Cortex of kidney (tissue), 1 donor: ENCODE measurements at places on chromosomes 2 and 18.

DNA sequence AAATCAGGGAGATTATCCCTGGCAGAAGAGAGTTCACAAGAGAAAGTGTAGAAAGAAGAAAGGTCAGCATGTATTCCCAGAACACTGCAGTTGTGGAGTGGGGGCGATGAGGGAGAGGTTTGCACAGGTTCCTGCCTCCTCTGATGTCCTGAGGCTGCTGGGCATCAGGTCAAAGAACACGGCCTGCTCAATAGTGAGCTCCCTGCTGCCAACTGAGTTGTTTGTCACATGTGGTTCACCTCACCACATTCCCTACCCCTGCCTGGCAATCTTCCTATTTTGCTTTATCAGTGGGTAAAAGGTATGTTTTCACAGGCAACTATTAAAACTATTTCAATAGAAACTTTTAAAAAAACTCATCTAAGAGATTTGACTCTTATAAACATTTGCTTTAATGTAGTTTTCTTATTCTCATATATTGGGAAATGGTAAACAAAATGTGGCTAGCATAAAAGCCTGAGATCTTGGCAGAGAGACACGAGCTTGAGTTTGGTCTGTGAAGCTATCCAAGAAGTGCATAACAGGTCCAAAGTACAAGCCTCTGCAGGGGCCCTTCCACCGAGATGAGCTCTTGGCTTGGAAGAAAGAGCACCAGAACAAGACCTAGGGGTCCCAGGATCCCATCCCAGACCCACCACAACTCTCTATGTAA lies 123.9 kb upstream of the SRD5A2 start:
- DNase-seq, result no peak

DNA sequence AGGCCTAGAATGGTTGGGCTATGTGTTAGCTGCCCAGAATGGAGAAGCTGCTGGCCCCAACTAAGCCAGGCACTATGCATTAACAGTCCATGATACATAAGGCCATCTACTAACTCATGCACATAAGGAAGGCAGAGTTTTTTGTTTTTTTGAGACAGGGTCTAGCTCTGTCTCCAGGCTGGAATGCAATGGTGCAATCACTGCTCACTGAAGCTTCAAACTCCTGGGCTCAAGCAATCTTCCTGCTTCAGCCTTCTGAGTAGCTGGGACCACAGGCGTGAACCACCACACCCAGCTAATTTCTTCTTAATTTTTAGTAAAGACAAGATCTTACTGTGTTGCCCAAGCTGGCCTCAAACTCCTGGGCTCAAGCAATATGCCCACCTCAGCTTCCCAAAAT lies 37.6 kb downstream of the GPR45 start:
- no peak for DNase-seq

DNA sequence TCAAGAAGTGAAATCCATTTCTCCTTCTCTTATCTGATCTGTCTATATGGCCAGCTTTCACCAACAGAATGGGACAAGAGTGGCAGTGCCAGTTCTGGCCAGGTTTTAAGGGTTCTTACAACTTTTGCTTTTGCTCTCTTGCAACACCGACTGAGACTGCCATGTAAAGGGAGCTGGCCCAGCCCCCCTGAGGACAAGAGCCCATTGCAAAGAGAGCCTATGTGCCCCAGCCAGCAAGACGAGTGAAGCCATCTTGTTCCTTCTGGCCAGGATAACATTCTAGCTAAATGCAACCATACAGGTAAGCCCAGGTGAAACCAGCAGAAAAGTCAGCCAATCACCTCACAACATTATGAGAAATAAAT lies 101.0 kb upstream of the RND3 start:
- no peak for DNase-seq

DNA sequence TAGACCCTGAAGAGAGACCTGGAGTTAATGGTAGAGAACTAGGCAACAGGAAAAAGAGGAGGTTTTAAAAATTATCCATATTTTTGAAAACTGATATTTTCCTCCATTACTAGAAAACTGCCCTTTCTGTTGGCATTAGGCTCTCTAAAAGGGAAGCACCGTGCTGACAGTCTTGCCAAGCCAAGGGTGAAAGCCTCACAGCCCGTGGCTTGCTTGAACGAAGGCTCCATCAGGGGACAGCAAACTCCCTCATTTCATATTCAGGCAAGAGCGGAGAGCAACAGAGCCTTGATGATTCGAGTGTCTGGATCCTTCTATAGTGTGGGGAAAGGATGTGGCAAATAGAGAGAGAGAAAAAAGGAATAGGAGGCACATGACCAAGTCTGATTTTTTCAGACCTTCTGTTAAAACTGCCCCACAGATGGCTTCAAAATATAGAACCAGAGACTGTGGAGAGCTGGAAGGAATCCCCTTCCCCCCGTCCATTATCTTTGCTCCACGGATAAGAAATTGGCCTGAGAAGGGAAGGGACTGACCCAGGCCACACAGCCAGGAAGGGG lies 67.0 kb downstream of the CACNB4 start:
- DNase-seq, result no peak

DNA sequence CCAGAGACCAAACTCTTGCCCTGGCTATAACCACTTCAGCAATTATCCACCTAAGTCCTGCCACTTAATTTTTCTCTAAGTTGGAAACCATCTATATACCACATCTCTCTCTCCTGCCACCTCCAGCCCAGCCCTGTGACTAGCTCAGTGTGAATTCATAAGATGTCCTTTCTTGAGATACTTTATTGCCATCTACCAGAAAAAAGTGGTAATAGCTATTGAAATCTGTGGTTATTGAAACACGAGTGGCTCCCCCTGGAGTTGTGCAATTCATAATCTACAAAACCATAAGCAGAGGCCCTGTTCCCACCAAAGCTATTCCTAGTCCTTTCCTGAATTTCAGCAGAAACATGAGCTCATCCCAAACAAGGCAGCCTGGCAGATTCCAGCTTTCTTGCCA lies 324.0 kb downstream of the TXNL1 start:
- no peak for DNase-seq

GRCh38 chr18:78410094-78410786 lies 569.4 kb upstream of the SALL3 start:
- no peak for DNase-seq

DNA sequence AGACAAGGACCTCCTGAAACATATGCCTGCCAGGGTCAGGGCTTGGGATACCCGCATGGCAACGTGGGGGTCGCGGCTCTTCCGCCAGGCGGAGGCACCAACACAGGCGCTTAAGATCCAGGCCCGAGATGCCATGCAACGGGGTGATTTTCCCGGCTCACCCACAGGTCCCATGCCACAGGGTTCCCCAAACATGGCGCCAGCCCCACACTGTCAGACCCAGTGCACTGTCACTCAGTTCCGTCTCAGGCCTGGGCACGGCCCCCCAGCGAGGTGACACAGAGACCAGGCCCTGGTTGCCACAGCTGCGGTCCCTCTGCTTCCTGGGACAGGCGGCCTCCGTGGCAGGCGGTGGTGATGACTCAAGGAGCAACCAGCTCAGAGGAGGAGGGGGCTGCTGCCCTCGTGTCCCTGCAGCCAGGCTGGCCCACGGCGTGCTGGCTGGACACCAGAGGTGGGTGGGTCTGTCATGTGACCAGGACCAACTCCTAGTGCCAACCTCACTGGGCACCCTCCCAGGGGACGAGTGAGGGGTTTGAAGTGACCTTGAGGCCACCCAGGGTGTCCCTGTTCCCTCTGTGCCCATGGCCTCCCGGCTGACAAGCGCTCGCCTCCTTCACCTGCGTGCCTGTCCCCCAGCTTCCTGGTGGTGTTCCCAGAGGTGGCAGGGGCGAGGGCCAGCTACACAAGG lies 4.9 kb downstream of the PDCD1 start:
- DNase-seq, result no peak

GRCh38 chr2:204078003-204078698 lies 141.6 kb downstream of the ICOS start:
- no peak for DNase-seq

DNA sequence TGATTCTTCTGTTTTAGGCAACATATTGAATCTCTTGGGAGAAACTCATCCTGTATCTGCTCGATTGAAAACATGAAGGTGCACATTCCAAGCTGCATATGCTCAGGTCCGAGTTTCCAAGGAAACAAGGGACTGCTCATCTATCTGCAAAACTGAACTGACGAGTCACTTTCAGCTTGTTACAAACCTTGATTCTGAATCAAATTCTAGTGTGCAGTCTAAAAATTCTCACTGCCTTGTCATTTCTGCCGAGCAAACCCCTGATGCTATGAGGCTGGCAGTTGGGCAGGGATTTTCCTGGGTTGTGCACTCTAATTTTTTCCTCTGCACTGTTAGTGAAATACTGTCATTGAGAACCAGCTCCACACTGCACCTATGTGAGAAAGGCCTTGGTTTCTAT lies 101.3 kb upstream of the ETAA1 start:
- no peak for DNase-seq

DNA sequence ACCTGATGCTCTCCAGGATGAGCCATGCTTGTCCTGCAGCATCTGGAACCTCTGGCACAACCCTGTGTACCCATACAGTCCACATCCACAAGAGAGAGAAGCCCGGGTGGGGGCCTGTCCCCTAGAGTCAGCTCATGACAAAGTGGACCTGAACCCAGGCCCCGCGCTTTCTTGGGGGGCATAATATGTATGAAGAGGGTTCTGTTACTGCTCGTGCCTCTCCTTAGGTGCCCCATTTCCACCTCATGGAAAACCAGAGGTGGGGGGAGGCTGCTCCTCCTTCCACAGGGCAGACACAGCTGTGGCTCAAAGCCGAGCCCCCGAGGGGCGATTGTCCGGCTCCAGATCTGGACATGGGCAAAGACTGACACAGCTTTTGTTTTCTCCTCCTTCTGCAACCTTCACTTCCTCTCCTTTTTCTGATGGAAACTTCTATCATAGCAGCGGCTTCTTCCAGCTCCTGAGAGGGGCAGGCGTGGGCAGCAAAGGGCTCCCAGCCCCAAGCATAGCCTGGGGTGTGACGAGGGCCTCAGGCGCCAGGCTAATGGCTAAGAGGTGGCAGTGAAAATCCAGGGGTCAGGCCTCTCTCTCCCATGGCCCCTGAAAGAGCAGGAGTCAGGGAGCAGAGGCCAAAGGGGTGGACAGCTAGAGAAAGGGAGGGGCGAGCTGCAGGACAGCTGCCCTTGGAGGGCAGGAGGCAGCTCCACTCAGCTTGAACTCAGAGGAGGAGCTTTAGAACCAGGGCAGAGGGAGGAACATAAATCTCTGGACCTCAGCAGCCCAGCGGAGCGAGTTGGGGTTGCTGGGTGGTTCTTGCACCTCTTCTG lies 155.5 kb downstream of the ZFP36L2 start:
- no peak for DNase-seq

- DNase-seq, result no peak
These were observed 316.4 kb upstream of the ID2 start for GRCh38 chr2:8365331-8365910.

GRCh38 chr2:150806336-150806735 lies 318.9 kb upstream of the RND3 start:
- DNase-seq, result no peak

DNA sequence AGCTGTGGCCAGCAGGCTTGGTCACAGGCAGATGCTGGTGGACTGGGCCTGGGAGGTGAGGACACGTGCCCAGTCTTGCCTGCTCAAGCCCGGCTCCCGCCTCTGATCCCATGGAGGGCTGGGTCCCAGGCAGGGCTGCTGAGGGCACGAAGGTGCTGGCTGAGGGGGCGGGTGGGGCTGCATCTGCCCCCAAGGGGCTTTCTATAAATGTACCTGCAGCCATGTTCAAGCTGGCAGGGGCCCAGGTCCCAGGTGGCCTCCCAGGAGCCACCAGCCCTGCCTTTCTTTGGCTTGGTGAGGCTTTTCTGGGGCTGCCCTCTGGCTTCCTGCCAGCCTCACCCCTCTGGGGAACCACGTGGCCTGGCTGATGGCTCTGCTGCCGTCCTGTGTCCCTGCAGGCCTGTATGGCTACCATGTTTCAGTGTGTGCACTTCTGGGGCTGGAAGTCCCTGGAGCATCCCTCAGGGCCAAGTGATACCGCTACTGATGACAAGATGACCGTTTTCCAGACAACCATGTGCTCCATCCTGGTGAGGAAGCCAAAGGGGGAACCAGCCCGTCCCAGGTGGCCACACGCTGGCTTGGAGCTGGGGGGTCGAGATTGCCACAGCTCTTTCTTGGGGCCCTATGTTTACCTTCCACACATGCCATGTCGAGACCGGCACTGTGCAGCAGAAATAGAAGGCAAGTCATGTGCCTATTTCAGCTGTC lies 23.2 kb downstream of the HJURP start:
- DNase-seq, result no peak

- DNase-seq, result no peak
These were observed 266.2 kb downstream of the FIGN start for GRCh38 chr2:163469561-163469962.

DNA sequence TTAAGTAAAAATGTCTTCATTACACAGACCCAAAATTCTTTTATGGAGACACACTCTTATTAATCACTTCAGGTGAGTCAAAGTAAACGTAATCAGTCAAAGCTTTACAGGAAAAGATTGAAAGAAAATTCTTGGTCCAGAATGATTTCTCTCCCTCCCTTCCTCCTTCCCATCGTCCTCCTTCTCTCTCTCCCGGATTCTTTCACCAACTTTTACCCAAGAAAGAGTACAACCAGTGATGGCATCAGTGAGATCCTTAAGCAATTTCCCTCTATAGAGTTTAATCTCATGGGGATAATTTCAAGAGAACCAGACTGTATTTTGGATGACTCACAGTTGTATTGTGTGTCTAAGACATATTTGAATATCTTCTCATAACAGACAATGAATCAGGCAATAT lies 258.1 kb downstream of the ALK start:
- no peak for DNase-seq

- no peak for DNase-seq
These were observed 86.3 kb downstream of the ALPK2 start for GRCh38 chr18:58542426-58543159.

DNA sequence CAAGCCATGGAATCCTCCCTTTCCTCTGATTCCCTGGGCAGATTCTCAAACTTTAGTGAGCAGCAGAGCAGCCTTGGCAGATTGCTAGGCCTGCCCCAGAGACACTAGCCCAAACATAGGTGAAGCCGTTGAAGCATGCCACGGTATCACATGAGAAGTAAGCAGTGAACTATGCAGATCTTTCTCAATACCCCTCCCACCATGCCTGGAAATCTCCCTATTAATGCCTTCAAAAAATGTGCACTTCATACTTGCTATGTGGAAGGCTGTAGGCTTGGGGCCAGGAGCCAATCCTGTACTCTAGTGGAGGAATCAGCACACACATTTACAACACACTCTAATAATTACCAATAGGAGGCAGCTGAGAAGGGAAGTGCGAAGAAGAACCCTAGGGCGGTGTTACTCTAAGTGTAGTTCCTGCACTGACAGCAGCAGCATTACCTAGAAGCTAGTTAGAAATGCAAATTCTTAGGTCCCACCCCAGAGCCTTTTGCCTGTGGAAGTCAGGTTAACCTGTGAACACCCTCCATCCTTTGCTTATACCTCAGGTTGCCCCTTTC lies 305.1 kb upstream of the SPRED2 start:
- no peak for DNase-seq
